Activated CD8-positive, alpha-beta memory T cell treated with anti-CD3 and anti-CD28 coated beads for 1 hour (primary cell): ENCODE measurements at places on chromosomes 3 and 15.

DNA sequence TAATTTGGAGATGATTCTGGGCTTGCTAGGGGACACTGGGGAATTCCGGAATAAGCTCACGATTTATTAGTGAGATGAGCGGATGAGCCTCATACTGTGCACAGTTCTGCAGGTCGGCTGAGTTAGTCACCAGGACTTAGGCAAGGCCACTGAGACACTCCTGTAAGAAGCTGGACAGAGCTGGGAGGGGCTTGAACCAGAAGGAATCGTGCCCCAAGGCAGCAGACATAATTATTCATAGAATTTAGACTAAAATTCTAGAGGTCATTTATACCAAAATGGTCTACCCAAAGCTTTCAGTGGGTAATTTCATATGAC, 121.4 kb downstream of the VGLL4 start:
- no peak for DNase-seq

DNA sequence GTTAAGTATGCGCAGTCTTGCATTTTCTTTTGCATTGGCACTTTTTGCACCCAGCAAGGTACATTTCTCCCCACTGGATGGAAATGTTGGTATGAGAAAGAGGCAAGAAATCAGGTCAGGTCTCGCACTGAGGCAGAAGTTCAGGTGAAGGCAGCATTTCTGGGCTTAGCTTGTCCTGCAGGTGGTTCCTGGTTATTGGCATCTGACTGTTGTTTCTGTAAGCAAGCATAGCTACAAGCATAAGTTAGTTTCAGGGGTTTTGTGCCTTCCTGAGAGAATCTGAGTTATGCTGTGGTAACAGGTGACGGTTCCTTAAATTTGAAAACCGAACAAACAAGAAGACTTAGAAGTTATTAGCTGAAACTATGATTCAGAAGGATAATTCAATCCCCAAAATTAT, 139.4 kb upstream of the GRM7 start:
- DNase-seq = no peak

DNA sequence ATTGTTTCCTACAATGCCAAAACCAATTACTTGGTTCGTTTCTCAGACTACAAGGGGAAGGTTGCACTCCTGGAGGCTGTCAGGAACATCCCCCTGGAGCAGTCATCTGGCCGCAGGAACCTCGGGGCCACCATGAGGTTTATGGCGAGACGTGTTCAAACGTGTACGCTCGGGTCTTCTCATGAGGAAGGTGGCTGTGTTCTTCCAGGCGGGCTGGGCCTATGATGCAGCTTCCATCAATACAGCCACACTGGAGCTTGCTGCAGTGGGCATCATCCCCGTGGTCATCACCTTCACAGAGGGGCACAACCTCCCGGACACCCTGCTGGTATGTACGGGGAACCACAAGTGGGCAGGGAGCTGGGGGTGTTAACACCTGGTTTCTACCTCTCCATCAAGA, 94.5 kb upstream of the COL6A5 start:
- no peak for DNase-seq

GRCh38 chr3:168341192-168341815, 245.6 kb upstream of the GOLIM4 start:
- DNase-seq = no peak
